Fibroblast of upper back skin (primary cell): ENCODE measurements at places on chromosomes 3 and 15.

- DNase-seq, result no peak
These were observed 2.9 kb downstream of the LNP1 start for GRCh38 chr3:100404250-100404548.

DNA sequence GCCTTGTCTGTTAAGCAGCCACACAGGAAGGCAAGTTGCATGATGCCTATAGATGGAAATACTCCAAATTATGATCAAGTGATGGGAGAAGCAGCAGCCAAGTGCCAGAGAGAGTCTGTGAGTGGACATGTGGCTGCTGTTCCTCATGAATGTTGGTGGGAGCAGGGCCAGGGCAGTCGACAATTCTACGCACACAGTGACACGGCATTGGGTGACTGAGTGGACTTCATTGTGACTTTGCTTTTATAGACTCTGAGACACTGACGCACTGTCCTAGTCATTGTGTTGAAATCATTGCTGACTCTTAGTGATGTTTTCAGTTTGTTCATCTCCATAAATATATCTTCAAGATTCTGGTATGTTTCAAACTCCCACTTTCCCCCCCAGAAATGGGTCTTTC is 246.3 kb upstream of the SEMA6D start:
- no peak for DNase-seq

DNA sequence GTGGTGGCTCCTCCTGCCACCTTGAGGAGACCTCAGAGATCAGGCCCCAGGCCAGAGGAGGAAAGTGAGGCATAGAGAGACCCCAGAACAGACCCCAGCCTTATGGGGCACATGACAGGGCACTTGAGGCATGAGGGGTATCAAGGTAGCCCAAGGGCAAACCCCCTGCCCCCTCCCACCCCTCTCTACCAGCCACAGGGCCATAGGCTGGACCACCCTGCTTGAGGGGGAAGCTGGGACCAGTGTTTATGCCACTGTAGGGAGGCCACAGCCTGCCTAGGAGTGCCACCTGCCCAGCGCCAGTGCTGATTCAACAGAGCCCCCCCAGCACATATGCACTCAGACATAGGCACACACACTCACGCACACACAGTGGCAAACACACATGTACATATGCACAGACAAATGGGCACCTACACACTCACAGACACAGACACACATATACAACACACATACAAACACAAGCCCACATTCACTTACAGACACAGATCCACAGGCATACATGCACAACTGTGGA is 10.3 kb downstream of the MYL3 start:
- DNase-seq, result no peak

- DNase-seq, result peak; percentile 46
These were observed 3.5 kb upstream of the POPDC2 start for GRCh38 chr3:119663885-119664284.

- DNase-seq, result peak; percentile 17
These were observed 34.8 kb upstream of the RPL32 start for GRCh38 chr3:12875857-12876836.

DNA sequence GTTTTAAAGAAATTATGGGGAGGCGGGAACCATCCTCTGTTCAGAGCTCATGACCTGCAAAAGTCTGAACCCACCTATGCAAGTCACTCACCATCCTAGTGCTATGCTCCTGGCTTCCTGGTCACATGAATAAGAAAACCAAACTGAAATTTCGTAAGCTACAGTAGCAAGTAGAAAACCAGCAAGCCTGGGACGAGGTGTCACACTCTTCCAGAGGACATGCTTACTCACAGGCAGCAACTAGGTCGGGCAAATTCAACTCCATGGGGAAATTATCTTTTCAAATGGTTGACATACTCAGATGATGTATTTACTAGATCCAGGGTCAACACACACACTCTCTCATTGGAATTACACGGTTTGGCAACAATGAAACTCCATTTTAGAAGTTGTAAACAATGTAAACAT is 31.3 kb downstream of the LDHAL6B start:
- no peak for DNase-seq

- no peak for DNase-seq
These were observed 36.6 kb downstream of the OXSM start for GRCh38 chr3:25826510-25826909.

GRCh38 chr15:100671858-100672543 is 69.6 kb downstream of the ASB7 start:
- peak; percentile 50 for DNase-seq

GRCh38 chr3:140505213-140505612 is 172.7 kb upstream of the TRIM42 start:
- DNase-seq, result no peak
